ENCODE measurements at places on chromosomes 12 and 14. TPM values are rescaled to one million over a fixed set of nuclear protein-coding genes. Genes with fewer than 3 reads are reported as not detected.

The AP4S1 gene
- total RNA-seq: 8.4 TPM

The STAB2 gene
- total RNA-seq: not detected

The NKX2-1 gene
- total RNA-seq: not detected

The DHRS4 gene
- 53.2 TPM for total RNA-seq

The FIGNL2 gene
- 0.24 TPM for total RNA-seq

The MSRB3 gene
- 25.6 TPM for total RNA-seq

The SERPINA3 gene
- total RNA-seq: 731 TPM

The CD163 gene
- not detected for total RNA-seq

The ATXN3 gene
- 15.0 TPM for total RNA-seq

The RPGRIP1 gene
- total RNA-seq: not detected

The CEP128 gene
- total RNA-seq: 1.1 TPM

The PTCSC3 gene
- total RNA-seq: not detected

The STRAP gene
- 76.2 TPM for total RNA-seq

The SLC17A8 gene
- total RNA-seq: not detected

The ATF7IP gene
- total RNA-seq: 23.8 TPM
